ENCODE measurements at places on chromosomes 13 and 19. TPM values are rescaled to one million over a fixed set of nuclear protein-coding genes. Genes with fewer than 3 reads are reported as not detected.

DNA sequence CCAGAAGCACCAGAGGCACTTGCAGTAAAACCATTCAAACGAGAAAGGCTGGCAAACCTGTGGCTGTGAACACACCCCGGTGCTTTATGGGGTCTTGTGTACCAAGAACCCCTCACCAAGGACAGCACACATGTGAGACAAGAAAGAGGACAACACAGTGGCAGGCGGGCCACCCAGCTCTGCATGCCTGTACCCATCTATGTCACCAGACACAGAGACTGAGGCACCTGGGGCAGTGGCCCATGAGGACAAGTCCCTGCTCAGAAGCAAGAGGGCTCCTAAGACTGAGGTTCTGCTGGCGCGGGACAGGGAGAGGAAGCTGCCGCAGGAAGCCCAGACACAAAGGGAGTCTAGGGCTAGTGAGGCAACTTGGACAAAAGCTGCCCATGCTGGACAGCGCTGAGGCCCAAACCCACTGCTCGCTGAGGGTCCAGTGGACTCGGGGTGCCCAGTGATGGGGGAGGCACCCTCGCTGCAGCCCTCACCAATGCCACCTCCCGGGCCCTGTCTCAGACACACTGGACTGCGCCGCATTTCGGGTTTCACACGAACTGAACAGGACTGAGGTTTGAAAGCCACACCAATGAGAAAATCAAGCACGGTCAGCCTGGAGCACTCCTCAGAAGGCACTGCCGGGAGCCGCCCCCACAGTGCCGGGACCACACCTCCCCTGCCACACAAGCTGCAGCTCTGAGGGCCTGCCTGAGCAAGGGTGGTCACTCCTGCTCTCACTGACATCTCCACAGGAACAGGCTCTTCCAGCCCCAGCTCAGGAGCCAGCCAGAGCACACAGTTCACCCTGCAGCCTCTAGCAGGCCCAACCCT, 232.7 kb downstream of the TUBA3C start:
- H3K4me3 ChIP-seq = no peak overlapping the region
- H3K4me1 ChIP-seq = no peaks in the 10 kb centered on the region
- no peak overlapping the region for H3K27ac ChIP-seq

Gene HS6ST3
- not detected for polyA plus RNA-seq

DNA sequence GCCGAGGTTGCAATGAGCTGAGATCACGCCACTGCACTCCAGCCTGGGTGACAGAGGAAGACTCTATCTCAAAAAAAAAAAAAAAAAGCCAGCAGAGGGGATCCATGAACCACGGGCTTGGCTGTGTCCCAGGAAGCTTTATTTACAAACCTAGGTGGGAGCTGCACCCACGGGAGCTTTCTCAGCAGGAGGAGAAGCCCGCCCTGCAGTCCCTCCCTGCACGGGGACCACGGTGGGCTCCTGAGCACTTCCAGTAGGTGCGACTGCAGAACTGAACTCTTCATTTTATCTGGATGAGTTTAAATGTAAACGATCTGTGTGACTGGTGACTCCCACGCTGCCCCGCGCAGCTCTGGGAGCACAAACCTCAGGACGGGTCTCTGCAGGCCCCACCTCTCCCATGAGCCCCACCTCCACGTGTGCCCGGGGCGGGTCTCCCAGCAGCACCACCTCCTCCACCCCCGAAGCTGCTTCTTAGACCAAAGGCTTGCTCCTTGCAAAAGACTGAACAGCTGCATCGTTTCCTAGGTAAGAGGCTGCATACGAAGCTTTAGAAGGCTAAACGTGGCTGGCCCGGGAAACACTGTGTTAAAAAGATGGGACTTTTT, 66.4 kb downstream of the SPACA7 start:
- DNase-seq = no peak
- H3K4me3 ChIP-seq = no peak overlapping the region
- no peaks in the 10 kb centered on the region for H3K4me1 ChIP-seq
- no peaks in the 10 kb centered on the region for H3K36me3 ChIP-seq
- no peak overlapping the region for H3K27ac ChIP-seq

GRCh38 chr13:20150561-20150960, 10.3 kb downstream of the GJA3 start:
- DNase-seq = no peak
- no peaks in the 10 kb centered on the region for H3K36me3 ChIP-seq
- H3K4me3 ChIP-seq = no peak overlapping the region
- no peaks in the 10 kb centered on the region for H3K4me1 ChIP-seq

DNA sequence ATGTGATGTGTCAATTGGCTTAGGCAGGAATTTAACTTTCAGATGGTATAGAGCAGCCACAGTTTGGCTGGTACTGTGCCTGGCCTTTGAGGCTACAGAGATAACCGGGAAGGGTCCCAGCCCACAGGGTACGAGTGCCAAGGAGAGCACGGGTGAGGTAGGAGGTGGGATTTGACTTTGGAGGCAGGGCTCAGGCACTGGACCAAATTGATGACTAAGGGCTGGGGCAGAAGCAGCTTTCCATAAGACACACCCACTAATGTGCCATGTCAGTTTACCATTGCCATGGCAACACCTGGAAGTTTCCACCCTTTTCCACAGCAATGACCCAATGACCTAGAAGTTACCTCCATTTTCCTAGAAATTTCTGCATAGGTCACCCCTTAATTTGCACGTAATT, 466.2 kb downstream of the TSHZ3 start:
- H3K27ac ChIP-seq = no peak overlapping the region
- H3K4me1 ChIP-seq = no peaks in the 10 kb centered on the region
- no peak overlapping the region for H3K4me3 ChIP-seq
- no peak for DNase-seq
- no peaks in the 10 kb centered on the region for H3K36me3 ChIP-seq

Data from immature natural killer cell (primary cell).